ENCODE measurements at places on chromosomes 6 and 20.
A peak's percentile ranks its signal among the peaks of the same experiment; 100 is the strongest.

DNA sequence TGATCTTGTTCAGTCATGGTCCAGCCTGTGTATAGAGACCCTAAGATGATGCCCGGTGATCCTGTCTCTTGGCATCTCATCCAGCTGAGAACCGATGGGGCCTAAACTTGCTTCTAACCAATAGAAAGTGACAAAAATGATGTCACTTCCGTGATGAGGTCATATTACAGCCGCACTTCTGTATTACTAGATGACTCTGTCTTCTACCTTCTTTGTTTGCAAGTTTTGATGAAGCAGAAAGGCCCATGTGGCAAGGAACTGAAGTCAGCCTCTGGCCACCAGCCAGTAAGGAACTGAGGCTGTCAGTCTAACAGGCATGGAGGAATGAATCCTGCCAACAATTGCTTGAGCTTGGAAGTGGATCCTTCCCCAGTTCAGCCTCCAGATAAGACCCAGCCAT is 32.8 kb upstream of the HLA-C start:
- DNase-seq, result no peak

- DNase-seq, result no peak
Observed at GRCh38 chr20:51738877-51739447, 29.2 kb downstream of the ATP9A start.

DNA sequence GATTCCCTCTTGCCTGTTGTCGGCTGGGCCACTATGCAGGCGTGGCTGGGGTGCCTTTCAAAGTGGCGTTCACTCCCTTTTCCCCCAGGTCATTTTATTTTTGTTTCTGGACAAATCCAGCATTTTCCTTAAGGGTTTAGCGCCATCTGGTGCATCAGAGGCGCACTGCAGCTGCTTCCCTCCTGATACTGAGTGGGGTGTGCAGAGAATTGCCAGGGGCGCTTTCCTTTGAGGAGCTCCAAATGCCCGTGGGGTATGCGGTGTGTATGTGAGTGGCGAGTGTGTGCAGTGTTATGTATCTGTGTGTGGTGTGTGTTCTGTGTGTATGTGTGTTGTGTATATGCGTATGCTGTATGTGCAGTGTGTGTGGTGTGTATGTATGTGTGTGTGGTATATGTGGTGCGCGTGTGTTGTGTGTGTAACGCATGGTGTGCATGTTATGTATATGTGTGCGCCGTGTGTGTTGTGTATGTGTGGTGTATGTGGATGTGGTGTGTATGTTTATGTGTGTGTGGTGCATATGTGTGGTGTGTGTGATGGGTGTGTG is 100.1 kb upstream of the AGPAT4 start:
- no peak for DNase-seq

GRCh38 chr6:3350252-3350796 is 91.6 kb downstream of the PSMG4 start:
- no peak for DNase-seq

- no peak for DNase-seq
Observed at GRCh38 chr6:37990762-37991525, 171.4 kb downstream of the ZFAND3 start.

DNA sequence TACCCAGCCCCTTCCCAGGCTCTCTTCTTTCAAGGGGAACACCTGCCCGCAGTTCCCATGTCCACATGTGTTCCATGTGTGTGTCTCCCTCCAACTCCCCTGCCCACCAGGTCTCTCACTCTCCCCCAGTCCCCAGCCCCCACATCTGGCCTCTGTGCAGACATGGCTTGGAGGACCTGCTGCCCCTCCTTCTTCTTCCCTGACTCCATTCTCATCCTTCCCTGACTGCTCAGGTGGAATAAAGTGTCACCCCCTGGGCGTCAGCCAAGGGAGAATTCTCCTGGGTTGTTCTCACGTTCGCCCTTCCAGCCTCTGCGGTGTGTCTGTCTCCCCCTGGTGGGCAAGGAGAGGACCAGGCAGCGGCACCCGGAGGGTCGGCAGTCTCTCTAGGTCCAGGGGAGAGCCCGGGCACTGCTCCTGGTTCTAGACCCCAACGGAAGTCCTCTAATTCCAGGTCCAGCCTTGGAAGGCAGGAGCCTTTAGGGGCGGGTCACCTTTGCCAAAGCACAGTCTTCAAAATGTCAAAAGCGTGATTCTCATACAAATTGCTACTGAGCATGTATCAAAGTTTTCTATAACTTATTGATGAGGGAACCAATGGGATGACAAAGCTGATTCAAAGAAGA is 50.5 kb downstream of the EBF4 start:
- DNase-seq, result peak; percentile 52

DNA sequence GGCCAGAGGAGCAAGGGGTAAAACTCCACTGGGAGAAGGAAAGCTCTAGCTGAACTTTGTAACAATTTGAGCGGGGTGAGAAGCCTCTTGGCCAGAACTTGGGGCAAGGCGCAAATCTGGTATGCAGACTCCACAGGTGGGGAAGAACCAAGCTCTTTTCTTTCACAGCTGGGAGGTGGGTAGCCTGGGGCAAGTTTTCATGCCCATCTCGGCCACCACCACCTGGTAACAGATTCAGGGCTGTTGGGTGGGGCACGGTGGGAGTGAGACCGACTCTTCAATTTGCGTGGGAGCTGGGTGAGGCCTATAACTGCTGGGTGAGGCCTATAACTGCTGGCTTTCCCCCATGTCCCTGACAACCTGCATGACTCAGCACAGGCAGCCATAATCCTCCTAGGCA is 37.5 kb downstream of the SDHAF4 start:
- no peak for DNase-seq

GRCh38 chr6:99611148-99611547 is 4.5 kb downstream of the PRDM13 start:
- DNase-seq, result no peak

- no peak for DNase-seq
Observed at GRCh38 chr6:57159127-57159526, 13.0 kb upstream of the BAG2 start.

- no peak for DNase-seq
Observed at GRCh38 chr6:1200409-1201101, 111.3 kb upstream of the FOXQ1 start.

GRCh38 chr6:166541876-166542579 is 44.5 kb downstream of the RAMACL start:
- no peak for DNase-seq

DNA sequence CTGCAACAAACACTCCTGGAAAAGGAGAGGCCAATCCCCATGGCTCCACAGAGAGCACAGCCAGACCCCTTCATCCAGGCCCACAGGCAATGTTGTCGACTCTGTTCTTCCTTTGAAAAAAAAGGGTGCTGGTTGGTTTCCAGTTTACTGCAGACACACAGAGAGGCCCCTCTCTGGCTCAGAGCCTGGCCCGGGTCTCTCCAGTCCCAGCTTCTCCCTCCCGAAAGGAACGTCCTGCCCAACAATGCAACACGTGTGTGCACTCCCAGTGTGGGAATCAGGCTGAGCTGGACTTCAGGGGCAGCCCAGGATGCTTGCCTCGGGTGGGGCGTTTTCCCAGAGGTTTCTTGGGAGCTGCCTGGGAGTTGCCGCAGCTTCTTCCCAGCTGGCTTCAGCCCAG is 4.5 kb upstream of the NKAIN4 start:
- no peak for DNase-seq

GRCh38 chr6:73639040-73639439 is 14.8 kb downstream of the SLC17A5 start:
- DNase-seq, result no peak

- DNase-seq, result no peak
Observed at GRCh38 chr6:100915876-100916275, 34.7 kb upstream of the ASCC3 start.

- no peak for DNase-seq
Observed at GRCh38 chr6:117506180-117506835, 23.8 kb downstream of the DCBLD1 start.

DNA sequence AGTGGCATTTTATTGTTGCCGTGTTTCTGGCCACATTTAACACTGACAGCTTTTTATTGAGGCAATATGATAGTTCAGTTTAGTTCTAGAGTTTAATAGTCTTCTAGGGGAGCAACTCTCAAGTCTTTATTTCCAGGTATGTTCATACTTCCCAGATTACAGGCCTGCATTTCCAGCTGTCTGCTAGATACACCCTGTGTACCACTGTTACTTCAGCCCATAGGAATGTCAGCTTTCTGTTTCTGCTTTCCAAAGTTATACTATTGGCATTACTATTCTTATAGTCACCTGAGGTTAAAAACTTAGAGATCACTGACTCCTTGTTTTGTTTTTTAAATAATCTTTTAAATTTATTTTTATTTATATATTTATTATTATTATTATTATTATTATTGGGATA is 7.6 kb downstream of the ZNF451 start:
- no peak for DNase-seq

GRCh38 chr20:50224531-50225255 is 34.1 kb downstream of the CEBPB start:
- DNase-seq, result no peak

- DNase-seq, result no peak
Observed at GRCh38 chr6:43758617-43759050, 11.4 kb upstream of the VEGFA start.

GRCh38 chr6:45156075-45156474 is 172.1 kb upstream of the RUNX2 start:
- DNase-seq, result no peak

GRCh38 chr20:8786383-8786782 is 282.5 kb upstream of the PLCB4 start:
- DNase-seq, result no peak

- no peak for DNase-seq
Observed at GRCh38 chr20:5402903-5403531, 86.3 kb upstream of the PROKR2 start.

GRCh38 chr6:88380083-88380482 is 213.9 kb upstream of the CNR1 start:
- DNase-seq, result no peak

GRCh38 chr6:101522254-101522653 is 128.7 kb downstream of the GRIK2 start:
- DNase-seq, result no peak

DNA sequence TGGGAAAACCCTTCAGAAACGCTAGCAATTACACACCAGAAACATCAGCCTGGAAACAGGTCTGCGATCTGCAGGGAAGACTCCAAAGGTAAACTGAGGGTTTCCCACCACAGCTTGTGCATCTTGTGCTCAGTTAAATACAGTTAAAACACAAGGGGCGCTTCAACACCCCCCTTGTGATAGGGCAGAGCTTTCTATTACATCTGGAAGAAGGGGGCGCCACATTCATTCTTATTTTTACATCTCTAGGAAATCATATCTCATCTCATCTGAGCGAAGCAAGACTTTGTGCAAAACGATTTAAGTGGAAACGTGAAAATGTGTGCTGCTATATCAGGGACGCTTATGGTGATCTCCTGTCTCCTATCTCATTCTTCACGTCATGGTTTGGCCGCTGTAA is 58.5 kb downstream of the PRND start:
- DNase-seq, result no peak

DNA sequence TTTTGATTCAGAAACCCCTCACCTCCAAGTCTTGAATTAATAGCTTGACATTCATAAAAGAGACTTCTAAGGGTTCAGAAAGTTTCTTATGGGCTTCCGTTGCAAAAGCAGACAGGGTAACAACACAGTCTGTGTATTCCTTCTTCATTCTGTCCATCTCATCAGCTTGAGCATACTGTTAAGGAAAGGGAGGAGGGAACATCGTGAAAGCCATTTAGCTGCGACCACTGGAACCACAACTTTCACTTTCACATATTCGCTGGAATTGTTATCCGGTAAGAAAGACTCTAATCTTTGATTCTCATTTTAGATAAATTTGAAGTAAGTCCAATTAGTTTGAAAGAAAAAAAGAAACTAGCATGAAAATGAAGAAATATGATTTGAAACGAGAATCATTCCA is 174.4 kb downstream of the SYNE1 start:
- DNase-seq, result no peak

DNA sequence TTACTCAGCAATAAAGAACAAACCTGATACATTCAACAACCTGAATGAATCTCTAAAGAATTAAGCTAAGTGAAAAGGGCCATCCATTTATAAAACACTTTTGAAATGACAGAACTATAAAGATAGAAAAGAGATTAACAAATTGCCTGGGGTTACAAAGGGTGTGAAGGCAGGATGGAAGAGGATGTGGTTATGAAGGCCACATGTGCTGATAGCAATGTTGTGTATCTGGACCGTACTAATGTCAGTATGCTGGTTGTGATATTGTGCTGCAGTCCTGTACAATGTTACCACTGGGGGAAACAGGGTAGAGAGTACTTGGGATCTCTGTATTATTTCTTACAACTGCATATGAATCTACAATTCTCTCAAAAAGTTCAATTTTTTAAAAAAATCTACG is 36.4 kb downstream of the ELOVL5 start:
- DNase-seq, result no peak

- no peak for DNase-seq
Observed at GRCh38 chr20:19070681-19071445, 141.6 kb upstream of the SLC24A3 start.

- DNase-seq, result no peak
Observed at GRCh38 chr20:2798814-2799213, 1.6 kb downstream of the CPXM1 start.

DNA sequence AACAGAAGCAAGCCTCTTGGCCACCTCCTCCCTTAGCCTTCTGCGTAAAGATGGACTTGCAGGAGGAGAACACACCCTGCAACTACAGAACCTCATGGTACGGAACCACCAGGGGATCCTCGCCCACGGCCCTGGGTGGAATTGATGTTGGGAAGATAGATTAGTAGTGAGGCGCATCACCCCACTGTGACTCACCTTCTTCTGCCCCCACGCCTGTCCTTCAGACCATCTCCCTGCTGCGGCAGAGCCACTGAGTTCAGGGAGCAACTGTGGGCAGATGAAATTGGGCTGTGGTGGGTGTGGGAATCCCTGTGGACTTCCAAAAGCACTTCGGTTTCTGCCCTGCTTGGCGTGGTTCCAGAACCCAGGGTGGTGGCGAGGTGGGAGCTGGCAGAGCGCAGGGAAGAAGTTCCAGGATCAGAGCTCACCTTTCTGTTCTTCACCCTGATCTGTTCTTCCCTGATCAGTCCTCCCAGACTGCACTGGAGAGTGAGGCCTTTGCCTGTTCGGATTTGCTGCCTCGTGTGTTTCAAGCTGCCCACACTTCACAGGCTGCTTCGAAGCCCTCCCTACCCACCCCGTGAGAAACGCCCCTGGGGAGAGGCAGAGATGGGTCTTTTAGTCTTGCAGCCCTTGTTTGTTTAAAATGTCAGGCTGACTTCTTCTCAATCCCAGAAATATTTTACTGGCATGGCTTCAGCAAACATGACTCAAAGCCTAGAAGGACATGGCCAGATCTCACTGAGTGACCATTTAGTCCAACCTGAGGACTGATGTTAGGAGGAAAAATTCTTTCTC is 92.8 kb upstream of the MLN start:
- DNase-seq, result no peak

DNA sequence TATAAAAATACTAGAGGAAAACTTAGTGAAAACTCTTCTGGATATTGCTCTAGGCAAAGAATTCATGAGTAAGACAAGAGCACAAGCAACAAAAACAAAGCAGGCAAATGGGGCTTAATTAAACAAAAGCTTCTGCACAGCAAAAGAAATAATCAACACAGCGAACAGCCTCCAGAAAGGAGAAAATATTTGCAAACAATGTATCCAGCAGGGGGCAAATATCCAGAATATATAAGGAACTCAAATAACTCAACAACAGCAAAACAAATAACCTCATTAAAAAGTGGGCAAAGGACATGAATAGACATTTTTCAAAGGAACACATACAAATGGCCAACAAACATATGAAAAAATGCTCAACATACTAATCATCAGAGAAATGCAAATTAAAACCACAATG is 17.1 kb upstream of the HECA start:
- DNase-seq, result no peak

All from NCI-H1436 treated with DMSO at 0.1 percent for 48 hours (cell line).